MM.1S (cell line): ENCODE measurements at places on chromosomes 2 and 18.

DNA sequence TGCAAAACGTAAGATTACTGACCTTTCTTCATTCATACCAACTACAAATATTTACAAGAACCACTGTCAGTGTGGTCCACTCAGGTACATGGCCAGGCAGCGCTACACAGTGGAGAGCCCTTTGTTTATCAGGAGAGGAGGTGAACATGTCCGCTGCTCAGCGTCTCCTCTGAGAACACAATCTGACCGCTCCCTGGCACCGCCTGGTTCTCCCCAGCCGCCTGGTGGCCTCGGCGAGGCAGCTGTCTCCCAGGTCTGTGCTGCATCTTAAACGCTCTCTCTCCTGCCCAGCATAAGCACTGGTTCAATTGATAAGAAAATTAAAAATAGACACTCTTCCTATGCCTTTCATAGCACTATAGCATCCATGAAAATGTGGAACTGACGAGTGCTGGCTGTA is 146.8 kb upstream of the PXDN start:
- no peaks in the 10 kb centered on the region for H3K36me3 ChIP-seq
- H3K27me3 ChIP-seq = no peaks in the 10 kb centered on the region
- no peaks in the 10 kb centered on the region for H3K4me1 ChIP-seq
- no peak for DNase-seq

- no peak overlapping the region for H3K4me3 ChIP-seq
- DNase-seq = no peak
- H3K36me3 ChIP-seq = no peaks in the 10 kb centered on the region
Observed at GRCh38 chr2:235314371-235314930, 179.4 kb upstream of the AGAP1 start.

- H3K27ac ChIP-seq = no peak overlapping the region
- no peaks in the 10 kb centered on the region for H3K4me1 ChIP-seq
- no peak for DNase-seq
- H3K4me3 ChIP-seq = no peak overlapping the region
Observed at GRCh38 chr18:48360376-48361021, 48.7 kb downstream of the ZBTB7C start.

DNA sequence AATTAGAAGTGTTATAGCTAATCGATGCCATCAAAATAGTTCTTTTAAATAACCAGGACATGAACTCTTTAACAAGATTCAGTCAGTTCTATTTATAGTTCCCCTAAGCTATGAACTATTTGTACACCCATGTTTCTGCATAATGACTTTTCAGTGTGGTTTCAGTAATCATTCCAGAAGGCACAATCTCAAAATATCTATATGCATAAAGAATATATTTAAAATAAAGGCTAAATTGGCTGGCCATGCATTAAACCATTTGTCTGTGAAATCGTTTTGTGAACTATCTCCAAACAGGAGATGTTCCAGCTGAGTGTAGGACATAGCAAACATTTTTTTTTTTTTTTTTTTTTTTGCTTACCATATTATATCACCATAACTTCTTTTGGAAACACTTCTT is 719.3 kb downstream of the PLCL1 start:
- no peak overlapping the region for H3K4me3 ChIP-seq
- DNase-seq = no peak
- no peak overlapping the region for H3K27ac ChIP-seq
- H3K27me3 ChIP-seq = no peaks in the 10 kb centered on the region
- H3K36me3 ChIP-seq = no peaks in the 10 kb centered on the region

DNA sequence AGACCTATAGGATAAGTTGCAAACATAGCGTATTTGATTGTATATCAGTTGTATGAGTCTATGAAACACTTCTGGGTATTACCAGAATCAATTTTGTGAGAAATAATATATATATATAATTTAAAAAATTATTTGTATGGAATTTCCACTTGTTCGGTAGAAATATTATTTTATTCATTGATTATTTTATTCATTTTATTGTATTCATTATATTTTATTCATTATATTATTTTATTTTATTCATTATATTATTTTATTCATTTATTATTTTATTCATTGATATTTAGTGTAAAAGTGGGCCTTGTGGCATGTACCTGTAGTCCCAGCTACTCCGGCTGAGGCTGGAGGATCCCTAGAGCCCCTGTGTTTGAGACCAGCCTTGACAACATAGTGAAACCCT is 268.9 kb downstream of the ZNF407 start:
- no peak overlapping the region for H3K4me3 ChIP-seq
- H3K27me3 ChIP-seq = no peaks in the 10 kb centered on the region
- no peak for DNase-seq
- peaks cover 29% of the 10 kb centered on the region for H3K4me1 ChIP-seq

DNA sequence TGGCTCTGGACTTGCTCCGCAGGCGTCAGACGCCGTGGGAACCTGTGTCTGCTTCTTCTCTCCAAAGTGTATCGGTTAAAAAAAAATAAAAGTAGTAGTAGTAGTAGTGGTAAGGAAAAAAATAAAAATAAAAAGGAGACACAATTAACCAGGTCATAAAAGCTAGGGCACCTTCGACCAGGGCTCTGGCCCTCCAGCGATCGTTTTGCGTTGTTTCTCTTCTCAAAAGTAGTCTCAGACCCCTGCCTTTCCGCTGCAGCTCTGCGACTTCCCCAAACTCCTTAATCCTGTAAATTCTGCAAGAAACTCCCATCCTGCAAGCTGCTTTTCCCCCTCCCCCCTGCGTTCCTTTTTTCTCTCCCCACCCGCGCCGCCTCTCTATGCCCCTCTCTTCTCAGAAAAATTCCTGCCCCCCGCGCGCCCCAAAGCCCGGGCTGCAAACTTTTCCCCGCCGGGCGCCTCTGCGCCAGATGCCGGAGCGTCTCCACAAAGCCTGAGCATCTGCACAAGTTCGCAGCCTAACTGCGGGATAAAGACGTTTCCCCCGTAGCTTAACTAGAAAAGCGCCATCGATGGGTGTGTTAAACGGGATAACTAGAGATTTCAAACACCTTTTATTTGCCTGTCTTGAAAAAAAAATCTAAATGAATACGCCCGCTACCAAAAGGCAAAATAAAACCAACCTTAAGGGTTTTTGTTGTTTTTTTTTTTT is 1.8 kb upstream of the SALL3 start:
- no peaks in the 10 kb centered on the region for H3K4me1 ChIP-seq
- DNase-seq = no peak
- no peak overlapping the region for H3K4me3 ChIP-seq
- H3K27me3 ChIP-seq = no peaks in the 10 kb centered on the region
- H3K36me3 ChIP-seq = no peaks in the 10 kb centered on the region

- no peaks in the 10 kb centered on the region for H3K36me3 ChIP-seq
- H3K4me1 ChIP-seq = peaks cover 24% of the 10 kb centered on the region
- H3K27me3 ChIP-seq = no peaks in the 10 kb centered on the region
- no peak overlapping the region for H3K4me3 ChIP-seq
- DNase-seq = peak; percentile 48
Observed at GRCh38 chr18:11587432-11587831, 22.0 kb upstream of the SLC35G4 start.

DNA sequence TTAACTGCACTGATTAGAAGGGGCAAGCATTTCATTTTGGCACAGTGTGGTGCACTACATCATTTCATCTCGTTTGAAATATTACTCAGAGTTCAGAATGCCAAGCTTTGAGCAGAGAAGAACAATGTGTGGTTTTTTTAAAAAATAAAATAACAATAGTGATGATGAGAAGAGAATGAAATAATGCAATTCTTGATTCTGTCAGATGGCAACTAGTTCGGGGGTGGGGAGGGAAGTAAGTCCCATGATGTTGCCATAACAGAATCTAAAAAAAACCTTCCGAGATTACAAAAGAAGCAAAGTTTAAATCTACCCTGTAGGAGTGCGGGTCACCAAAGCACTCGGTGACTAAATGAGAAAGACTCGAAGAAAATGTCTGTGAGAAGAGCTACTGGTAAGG is 490.4 kb downstream of the NR4A2 start:
- H3K4me3 ChIP-seq = no peak overlapping the region
- no peaks in the 10 kb centered on the region for H3K36me3 ChIP-seq
- no peak for DNase-seq

GRCh38 chr2:119960821-119961220 is 52.1 kb upstream of the EPB41L5 start:
- H3K27me3 ChIP-seq = no peaks in the 10 kb centered on the region
- H3K4me1 ChIP-seq = no peaks in the 10 kb centered on the region
- no peaks in the 10 kb centered on the region; the same call in 1 of the 2 replicates for H3K36me3 ChIP-seq

DNA sequence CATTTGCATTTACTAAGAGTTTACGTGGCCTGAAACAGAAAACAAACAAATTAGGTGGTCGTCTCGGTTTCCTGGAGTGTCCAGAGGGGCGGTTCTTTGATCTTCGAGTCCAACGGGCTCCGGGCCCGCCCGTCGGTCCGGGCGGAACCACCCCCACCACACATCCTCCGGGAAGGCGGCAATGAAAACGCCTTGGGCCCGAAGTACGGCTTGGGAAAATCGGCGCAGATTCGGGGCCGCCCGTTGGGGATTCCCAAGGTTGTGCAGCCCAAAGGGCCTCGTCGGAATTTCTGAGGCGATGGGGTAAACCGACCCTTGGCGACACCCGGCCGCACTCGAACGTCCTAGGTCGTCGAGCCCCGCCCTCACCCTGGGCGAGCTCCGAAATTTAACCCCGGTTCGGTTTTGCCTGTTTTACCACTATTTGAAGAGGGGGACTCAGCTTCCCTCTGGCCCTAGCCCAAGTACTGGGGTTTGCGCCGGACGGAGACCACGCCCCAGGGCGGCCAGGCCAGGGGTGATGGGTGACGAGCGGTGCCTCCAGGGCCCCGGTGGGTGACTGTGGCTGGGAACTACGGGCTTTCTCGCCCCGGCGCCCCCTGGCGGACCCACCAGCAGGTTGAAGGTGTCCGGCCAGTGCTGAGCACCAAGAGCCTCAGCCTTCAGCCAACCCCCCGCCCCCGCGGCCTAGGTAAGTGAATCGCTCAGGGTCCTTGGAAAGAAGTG is 1.9 kb upstream of the CFAP53 start:
- peak overlapping the region; percentile 53 for H3K4me3 ChIP-seq
- H3K27ac ChIP-seq = peak overlapping the region; percentile 33; the same call in 1 of the 2 replicates
- peaks cover 12% of the 10 kb centered on the region; the same call in 1 of the 2 replicates for H3K36me3 ChIP-seq
- no peaks in the 10 kb centered on the region for H3K27me3 ChIP-seq
- peak; percentile 85 for DNase-seq

DNA sequence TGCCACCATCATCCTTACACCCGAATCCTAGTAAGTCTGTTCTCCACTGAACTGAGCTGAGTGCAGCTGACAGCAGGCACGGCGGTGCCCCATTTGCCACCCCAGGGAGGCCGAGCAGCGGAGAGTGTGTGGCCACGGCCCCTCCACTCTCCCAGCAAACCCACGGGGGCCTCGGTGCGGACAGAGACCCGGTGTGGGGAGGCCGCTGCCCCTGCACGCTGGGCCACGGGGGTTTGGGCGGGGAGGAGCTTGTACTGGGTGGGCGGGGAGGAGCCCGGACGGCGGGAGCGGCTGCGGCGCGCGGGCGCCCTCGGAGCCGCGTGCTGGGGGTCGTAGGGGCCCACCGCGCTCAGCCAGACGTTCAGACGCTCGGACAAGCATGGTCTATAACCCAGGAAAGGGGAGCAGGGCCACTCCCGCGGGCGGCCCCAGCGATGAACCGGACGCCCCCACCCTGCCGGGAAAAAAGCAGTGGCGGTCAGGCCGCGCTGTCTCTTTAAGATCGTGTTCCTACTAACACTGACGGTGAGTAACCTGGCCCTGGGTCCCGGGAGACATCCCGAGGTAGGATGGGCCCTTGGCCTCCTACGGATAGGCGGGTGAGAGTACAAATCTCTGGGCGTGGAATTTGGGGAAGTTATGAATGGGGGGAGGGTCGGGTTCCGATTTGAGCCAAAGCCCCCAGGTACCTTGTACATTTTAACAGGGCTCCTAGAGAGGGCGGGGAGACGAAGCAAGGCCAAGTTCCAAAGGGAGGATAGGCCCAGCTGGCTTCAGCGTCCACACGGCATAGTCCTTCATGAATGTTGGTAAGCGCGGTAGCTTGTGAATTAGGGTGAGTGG is at the start of gene ITPRIPL1:
TSS of gene ITPRIPL1 (plus strand) at position 277 of the 843 bp plus-strand sequence. CDS start at position 800, 523 bp downstream.
- H3K27ac ChIP-seq = peak within 1 kb of the TSS; percentile 15; the same call in 1 of the 2 replicates
- peaks cover 4% of the 10 kb centered on the region; the same call in 1 of the 2 replicates for H3K36me3 ChIP-seq
- H3K4me3 ChIP-seq = peak within 1 kb of the TSS; percentile 81
- peak; percentile 18 for DNase-seq
- H3K4me1 ChIP-seq = peaks cover 18% of the 10 kb centered on the region

- no peaks in the 10 kb centered on the region for H3K36me3 ChIP-seq
- no peak overlapping the region for H3K27ac ChIP-seq
Observed at GRCh38 chr2:118865106-118865505, 17.7 kb upstream of the EN1 start.

DNA sequence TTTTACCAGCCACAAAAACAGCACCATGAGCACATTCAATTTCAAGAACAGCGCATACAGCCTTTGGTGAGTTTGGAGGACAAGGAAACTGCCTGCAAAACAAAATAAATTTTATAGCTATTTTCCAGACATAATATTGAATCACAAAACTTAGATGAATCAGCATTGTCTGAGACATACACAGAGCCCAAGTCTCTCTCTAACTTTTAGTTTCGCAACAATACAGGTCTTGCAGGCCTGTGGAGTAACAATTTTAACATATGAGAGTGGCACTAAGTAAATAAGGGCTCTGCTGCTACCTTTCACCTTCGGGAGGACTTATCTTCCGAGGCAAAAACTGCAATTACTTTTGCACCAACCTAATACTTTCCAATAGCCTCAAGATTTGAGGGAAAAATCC is 56.1 kb upstream of the PEX13 start:
- peaks cover 33% of the 10 kb centered on the region for H3K27me3 ChIP-seq
- no peak overlapping the region for H3K27ac ChIP-seq
- no peaks in the 10 kb centered on the region for H3K36me3 ChIP-seq
- DNase-seq = no peak
- peaks cover 5% of the 10 kb centered on the region; the same call in 1 of the 2 replicates for H3K4me1 ChIP-seq
- H3K4me3 ChIP-seq = no peak overlapping the region

- H3K4me1 ChIP-seq = peaks cover 2% of the 10 kb centered on the region; the same call in 1 of the 2 replicates
- H3K27me3 ChIP-seq = no peaks in the 10 kb centered on the region
- H3K36me3 ChIP-seq = no peaks in the 10 kb centered on the region
- no peak overlapping the region for H3K4me3 ChIP-seq
- no peak overlapping the region for H3K27ac ChIP-seq
- no peak for DNase-seq
Observed at GRCh38 chr2:182917924-182918323, 51.5 kb upstream of the FRZB start.

DNA sequence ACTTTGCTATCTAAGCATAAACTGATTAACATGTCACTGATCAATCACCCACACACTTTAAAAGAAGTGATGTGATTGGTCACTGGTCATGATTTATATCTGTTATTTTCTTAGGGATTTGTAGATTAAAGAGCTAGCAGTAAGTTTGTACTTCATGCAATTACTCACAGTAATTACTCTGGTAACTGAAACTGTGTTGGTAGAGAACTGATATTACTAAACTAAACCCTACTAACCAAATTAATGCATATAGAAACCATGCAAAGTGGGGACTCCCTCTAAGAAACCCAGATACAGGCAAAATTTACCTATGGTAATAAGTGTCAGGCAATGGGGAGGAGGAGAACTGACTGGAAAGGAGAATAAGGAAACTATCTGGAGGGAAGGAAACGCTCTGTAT is 44.8 kb upstream of the C2orf15 start:
- no peak overlapping the region for H3K4me3 ChIP-seq
- H3K27me3 ChIP-seq = no peaks in the 10 kb centered on the region
- no peaks in the 10 kb centered on the region for H3K4me1 ChIP-seq
- H3K27ac ChIP-seq = no peak overlapping the region
